ENCODE measurements at places on chromosomes 16 and 17.

- no peak for DNase-seq
These were observed 59.6 kb downstream of the MAP2K6 start for GRCh38 chr17:69473841-69474831.

- DNase-seq, result no peak
These were observed 4.2 kb upstream of the C1QTNF8 start for GRCh38 chr16:1100084-1100800.

DNA sequence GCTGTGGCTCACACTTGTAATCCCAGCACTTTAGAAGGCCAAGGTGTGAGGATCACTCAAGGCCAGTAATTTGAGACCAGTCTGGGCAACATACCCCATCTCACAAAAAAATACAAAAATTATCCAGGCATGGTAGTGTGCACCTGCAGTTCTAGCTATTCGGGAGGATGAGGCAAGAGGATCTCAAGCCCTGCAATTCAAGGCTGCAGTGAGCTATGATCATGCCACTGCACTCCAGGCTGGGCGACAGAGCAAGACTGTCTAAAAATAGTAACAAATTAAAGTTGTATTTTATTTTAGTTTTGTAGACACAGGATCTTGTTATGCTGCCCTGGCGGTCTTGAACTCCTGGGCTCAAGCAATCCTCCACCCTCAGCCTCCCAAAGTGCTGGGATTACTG lies 18.2 kb downstream of the USP31 start:
- no peak for DNase-seq

DNA sequence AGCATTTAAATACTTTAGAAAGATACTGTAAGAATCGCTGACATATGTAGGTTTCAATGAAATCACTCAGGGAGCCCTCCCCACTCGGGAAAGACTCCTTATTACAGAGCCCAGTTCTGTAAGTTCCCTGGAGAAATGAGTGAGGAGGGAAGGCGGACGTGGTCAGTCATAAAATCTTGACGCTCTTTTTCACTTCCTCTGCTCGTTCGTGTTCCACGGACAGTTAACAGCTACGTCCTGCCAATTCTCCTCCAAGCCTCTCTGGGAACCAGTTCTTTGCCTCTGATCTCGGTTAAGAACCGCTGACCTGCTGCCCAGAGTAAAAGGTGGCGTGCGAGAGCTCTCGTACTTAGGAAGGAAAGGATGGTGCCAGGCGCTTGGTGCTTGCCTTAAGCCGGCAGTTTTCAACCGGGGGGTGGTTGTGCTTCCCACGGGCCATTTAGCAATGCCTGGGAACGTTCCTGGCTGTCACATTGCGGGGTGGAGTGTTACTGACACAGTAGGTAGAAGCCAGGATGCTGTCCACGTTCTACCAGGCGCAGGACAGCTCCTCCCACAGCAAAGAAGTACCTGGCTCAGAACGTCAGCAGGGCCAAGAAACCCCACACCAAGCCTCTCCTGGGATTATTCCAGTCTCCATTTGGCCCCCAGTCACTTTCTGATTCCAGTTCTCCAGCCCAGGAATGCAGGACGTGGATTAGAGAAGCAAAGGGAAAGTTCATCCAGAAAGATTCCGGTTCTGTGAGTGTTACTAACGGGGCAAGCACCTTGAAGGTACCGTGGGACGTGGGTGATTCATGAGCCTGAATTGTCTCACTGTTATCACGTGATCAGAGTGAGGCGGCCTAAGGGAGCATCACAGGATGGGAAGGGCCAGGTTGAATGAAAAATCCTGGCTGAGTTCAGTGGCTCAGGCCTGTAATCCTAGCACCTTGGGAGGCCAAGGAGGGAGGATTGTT lies 87.7 kb downstream of the MRM3 start:
- DNase-seq, result no peak

DNA sequence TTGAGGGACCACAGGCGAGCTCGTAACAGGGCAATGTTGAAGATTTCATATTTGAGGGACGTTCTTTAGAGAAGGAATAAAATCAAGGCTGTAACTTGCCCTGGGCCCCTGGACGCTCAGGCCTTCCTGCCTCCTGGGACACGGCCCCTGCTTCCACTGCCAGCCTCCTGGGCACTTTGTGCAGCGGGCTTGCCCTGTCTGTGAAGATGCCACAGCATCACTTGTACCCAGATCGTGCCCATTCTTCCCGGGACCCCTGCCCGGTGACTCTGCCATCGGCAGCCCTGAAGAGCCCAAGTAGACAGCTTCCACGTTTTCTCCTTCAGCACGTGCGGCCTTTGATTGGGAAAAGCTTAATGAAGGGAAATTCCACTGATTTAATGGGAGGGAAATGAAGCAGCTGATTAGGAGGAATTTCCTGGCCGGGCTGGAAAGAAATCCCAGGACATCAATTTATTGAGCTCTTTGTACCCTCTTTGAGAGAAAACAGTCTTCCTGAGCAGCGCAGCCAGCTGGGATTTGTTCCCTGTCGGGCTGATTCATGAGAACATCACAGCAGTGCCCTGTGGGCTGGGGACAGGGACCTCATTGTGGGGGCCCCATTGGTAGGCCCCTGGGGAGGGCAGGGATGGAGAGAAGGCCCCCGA lies 71.5 kb downstream of the CRISPLD2 start:
- no peak for DNase-seq

DNA sequence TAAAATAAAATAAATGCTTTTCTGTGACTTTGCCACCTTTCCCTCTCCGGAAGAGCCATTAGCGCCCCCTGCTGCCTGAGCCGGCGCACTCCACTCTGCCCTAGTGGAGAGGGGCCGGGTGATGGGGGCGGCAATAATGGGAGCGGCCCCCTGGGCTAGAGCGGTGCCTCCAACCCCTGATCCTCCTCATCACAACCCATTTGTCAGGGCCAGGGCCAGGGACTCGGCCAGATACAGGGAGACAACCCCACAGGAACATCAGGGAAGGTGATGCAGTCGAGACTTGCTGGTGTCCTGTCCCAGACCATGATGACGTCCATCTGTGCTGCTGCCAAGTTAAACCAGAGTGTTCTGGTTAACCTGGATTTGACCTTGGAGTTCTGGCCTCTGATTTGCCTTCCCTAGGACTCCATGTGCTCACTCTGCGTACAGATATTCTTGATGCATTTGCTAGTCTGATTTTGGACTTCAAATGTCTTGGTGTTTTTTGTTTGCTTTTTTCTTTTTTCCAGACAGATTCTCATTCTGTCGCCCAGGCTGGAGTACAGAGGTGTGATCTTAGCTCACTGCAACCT lies 46.1 kb upstream of the BPTF start:
- DNase-seq, result peak; percentile 79

GRCh38 chr17:2337544-2338314 lies 428 bp downstream of the SGSM2 start:
- peak; percentile 71 for DNase-seq

- no peak for DNase-seq
These were observed 77.1 kb downstream of the WWP2 start for GRCh38 chr16:69839240-69839688.

DNA sequence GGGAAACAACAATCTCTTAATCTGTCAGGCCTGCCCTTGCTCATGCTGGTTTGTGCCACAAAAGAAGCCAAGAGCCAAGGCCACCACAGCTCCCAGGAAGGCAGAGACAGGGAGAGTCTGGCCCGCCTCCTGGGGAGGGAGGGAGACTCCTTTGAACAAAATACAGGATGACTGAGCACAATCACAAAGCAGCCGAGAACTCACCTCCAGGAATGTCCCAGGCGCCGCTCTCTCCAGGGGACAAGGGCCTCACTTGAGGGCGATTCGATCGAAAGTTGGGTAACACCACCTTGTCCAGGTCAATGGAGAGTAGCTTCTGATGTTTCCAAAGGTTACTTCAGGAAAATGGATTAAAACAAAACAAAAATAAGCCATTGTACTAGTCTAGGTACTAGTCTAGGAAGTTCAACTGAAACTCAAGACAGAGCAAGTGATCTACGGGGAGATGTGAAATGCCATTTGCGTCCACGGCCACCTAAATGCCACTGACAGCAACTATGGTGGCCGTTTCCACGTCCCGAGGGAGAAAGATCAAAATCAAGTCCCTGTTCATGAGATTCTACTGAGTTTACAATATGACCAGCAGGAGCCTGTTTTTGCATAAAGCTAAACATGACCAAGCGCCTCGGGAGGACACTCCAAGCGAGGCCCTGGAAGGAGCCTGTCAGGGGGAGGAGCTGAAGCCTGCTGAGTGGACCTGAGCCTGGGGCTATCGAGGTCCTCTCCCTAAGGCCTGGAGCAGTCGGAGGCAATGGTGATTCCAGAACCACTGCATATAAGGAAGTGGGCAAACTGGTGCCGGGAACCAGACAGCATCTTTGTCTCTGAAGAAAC lies 13.4 kb upstream of the SLC38A8 start:
- no peak for DNase-seq

DNA sequence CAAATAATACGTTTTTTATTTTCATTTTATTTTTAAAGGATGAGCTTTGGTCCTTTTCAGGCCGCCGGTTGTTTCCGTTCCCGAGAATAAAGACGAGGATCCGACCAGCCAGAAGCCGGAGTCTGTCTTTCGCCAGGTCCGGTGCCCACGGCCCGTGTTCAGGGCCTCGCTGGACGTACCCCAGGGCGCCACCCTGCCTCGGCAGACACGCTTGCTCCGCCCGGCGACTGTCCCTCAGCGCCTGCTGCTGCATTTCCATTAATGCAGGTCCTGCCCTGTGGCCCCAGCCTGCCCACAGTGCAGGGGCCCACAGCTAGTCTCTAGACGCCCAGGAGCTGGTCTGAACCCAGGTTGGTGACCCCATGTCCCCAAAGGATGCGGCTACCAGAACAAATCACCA lies 15.6 kb downstream of the METRNL start:
- no peak for DNase-seq

- no peak for DNase-seq
These were observed 11.2 kb upstream of the ERN2 start for GRCh38 chr16:23724096-23724784.

GRCh38 chr16:83136924-83137323 lies 510.2 kb downstream of the CDH13 start:
- DNase-seq, result peak; percentile 7

DNA sequence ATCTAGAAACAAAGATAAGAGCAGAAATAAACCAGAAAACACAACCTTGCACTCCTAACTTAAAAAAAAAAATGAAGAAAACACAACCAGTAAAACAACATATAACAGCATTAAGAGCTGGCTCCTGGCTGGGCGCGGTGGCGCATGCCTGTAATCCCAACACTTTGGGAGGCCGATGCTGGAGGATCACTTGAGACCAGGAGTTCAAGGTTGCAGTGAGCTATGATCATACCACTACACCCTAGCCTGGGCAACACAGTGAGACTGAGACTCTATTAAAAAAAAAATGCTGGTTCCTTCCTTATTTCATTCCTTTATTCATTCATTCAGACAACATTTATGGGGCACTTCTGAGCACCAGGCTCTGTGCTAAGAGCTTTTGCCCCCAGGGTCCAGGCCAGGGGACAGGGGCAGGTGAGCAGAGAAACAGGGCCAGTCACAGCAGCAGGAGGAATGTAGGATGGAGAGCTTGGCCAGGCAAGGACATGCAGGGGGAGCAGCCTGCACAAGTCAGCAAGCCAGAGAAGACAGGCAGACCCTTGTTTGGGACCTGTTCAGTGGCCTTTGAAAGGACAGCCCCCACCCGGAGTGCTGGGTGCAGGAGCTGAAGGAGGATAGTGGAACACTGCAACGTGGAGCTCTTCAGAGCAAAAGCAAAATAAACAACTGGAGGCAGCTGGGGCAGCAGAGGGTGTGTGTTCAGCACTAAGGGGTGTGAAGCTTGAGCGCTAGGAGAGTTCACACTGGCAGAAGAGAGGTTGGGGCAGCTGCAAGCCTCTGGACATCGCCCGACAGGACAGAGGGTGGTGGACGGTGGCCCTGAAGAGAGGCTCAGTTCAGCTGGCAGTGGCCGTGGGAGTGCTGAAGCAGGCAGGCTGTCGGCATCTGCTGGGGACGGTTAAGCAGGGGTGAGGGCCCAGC lies 2.6 kb downstream of the STH start:
- DNase-seq, result no peak

- no peak for DNase-seq
These were observed 50.9 kb upstream of the TEKT3 start for GRCh38 chr17:15392326-15392741.

DNA sequence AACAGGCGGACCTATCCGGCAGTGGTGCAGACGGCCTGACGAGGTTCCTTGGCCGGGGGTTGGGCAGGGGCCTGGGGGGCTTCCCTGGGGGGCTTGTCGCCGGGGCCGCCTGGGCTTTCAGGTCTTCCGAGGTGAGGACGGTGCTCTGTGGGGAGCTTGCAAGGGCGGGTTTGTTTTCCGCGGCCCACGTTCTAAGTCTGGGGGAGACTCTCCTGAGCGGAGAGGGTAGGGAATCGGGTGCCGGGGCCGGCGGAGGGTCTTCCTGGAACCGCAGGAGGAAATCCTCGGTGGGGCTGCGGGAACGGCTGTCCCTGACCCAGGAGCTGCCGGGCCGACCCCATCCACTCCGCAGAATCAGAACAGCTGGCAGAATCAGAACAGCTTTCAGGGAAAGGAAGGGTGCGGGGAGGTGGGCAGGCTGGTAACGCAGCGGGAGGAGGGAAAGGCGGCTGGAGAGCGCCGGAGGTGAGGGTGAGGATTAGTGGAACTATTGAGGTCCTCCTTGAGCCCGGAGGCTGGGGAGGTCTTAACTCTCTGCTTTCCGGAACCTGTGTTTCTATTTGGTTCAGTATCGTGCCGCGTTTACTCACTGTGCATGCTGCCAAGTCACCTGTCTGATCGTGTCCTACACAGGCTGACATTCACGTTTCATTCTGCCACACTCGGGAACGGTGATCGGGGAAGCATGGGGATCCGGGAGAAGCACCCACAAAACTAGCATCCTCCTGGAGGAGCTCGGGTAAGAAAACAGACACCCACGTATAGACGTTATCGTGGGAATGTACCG lies 28.9 kb downstream of the CPSF4L start:
- DNase-seq, result peak; percentile 40

GRCh38 chr17:42313773-42314566 lies 25.7 kb downstream of the STAT5A start:
- DNase-seq, result no peak

DNA sequence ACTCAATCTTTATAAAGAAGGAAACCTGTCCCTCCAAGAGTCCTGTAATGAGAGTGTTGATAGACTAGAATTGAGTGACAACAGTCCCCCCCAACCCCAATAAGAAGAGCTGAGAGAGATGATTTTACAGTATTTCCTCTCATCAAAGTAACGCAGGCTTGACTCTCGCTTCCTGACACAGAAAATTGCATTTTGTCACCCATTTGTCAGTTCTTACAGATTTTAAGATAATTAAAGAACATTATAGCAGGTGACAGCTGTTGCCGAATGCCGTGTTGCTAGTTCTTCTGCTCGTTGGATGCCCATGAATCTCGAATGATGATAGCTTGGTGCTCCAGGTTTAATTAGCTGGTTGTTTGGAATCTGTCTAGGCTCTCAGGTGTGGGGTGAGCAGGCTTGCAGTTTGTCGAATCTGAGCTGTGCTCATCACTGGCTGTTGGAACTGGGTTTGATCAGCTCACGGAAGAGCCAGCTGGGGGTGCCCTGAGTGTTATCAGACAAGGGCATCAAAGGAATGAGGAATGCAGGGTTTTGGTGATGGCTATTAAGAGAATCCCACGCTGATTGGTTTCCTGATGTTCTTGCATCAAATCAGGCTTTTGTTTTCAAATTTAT lies 84.8 kb upstream of the CPHXL start:
- DNase-seq, result no peak

GRCh38 chr16:84182680-84183571 lies 3.9 kb downstream of the TAF1C start:
- no peak for DNase-seq

GRCh38 chr16:86127366-86127765 lies 228.4 kb downstream of the IRF8 start:
- DNase-seq, result no peak

Measured in lung microvascular endothelial cell (primary cell).